ENCODE measurements at places on chromosomes 6 and 20.

DNA sequence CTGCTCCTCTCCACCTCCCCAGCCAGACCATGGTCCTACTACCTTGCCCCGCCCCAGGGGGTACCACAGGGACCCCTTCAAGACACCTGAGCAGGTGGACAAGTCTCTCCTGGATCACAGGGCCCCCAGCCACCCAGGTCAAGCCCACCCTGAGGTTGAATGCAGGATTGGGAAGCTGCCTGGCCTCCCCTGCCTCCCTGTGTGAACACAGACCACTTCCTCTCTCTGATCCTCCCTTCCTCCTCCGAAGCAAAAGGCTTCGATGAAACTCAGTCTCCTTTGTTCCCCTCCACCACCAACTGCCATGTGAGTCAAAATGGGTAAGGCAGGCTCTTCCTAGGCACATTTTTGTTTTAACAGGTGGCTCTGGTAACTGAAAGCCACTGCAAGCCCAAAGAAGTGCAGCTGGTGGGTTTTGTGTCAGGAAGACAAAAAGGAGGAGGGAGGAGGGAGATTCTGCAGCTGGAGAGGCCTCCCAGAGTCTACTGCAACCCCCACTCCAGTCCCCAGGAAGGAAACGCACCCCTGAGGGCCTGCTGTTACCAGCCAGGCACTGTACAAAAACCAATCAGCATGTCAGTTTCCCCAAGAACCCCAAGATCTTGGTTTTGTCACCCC is 5.4 kb downstream of the ADA start:
- no peak for DNase-seq

DNA sequence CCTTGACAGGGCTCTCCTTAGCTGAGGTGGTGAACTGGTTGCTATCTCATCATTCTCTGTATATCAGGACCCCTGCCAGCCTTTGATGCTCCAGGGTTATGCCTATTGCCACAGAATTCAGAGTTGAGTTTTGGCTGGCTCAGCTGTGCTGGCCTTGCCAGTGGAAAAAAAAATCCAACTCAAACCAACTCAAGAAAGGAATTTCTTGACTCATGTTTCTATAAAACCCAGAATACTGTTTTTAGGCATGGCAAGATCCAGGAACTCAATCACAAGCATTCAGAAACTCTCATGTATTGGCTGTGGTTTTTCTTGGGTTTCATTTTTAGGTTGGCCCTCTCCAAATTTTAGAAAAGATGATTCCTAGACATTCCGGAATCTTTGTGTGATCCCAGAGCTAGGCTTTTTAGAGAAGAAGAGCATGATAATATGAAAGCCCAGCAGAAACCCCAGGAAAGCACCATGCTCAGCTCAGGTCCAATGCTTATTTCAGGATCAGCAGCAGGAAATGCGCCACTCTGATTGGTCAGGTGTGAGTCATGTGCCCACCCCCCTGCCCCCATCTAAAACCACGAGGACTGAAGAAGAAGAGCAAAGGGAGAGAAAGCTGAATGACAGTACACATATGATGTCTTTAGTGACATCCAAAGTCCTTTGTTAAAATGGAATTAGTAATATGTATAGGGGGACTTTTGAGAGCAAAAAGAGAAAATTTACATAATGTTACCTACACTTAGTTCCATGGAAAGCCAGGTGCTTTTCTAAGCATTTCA is 122.9 kb downstream of the RNF144B start:
- no peak for DNase-seq

DNA sequence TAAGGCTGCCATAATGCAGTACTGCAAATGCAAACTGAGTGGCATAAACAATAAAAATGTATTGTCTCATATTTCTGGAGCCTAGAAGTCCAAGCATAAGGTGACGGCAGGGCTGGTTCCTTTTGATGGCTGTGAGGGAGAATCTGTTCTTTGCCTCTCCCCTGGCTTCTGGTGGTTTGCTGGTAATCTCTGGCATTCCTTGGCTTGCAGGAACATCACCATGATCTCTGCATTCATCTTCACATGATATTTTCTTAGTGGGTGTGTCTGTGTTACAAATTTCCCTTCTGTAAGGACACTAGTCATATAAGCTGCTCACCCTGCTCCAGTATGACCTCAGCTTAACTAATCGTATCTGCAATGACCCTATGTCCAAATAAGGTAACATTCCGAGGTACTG is 1104.2 kb upstream of the CITED2 start:
- no peak for DNase-seq

DNA sequence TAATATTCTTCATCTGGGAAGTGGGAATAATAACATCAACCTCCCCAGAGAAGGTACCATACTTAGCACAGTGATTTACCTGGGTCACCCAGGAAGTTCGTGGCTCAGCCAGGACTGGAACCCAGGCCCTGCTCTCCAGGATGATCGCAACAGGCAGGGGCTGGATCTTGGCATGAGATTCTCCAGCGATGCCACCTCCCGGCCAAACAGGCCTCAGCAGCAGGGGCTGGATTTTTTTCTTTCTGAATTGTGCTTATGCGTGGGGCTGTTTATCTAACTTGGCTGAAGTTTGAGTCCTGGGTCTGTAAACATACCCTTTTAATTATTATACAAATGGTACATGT is 129.5 kb upstream of the PTPN1 start:
- DNase-seq: no peak

GRCh38 chr6:44250067-44250717 is 3.3 kb downstream of the HSP90AB1 start:
- DNase-seq: no peak

GRCh38 chr6:97963193-97963592 is 680.2 kb upstream of the MMS22L start:
- no peak for DNase-seq

- no peak for DNase-seq
Observed at GRCh38 chr20:22414305-22414742, 170.0 kb downstream of the FOXA2 start.

DNA sequence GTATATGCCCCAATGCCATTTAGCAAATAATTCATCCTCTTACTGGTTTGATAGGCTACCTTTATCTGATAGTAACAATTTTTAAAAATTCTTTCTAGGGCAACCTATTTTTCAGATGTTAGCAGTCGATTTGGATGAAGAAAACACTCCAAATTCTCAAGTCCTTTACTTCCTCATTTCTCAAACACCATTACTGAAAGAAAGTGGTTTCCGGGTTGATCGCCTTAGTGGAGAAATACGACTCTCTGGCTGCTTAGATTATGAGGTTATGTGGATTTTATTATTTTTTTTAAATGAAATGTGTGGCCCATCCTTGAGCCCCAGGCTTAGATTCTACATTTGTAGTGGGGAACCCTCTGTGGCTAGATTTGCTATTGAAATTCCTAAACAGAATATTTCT is 26.3 kb downstream of the CDH26 start:
- DNase-seq: no peak

GRCh38 chr20:23624324-23624691 is 13.4 kb downstream of the CST3 start:
- DNase-seq: no peak

GRCh38 chr6:162576016-162576415 is 151.6 kb downstream of the PRKN start:
- DNase-seq: no peak

DNA sequence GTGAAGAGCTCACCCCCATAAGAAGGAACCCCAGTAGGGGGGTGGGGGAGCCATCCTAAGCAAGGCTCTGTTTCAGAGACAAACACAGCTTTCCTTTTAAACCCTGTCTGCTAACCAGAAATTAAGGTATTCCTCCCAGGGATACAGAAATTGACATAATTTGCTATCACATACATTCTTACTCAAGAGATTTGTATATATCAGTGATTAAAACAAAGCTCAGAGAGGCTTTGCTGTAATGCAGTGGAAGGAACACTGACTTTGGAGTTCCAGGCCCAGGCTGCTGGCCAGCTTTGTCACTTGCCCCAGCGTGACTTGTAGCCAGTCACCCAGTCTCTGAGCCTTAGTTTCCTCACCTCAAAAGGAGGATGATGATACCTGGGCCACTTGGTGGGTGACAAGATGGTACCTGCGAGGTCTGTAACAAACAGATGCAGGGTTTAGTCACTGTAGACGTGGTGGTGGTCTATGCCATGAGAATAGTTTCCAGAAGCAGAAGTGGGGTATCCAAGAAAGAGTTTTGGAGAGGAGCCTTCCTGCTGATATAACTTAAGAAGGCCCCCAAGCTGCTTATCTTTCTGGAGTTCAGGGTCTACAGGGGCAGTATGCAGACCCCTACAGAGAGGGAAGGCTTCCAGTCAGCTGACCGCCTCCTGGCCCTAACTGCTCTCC is 3.2 kb upstream of the FOXF2 start:
- no peak for DNase-seq

DNA sequence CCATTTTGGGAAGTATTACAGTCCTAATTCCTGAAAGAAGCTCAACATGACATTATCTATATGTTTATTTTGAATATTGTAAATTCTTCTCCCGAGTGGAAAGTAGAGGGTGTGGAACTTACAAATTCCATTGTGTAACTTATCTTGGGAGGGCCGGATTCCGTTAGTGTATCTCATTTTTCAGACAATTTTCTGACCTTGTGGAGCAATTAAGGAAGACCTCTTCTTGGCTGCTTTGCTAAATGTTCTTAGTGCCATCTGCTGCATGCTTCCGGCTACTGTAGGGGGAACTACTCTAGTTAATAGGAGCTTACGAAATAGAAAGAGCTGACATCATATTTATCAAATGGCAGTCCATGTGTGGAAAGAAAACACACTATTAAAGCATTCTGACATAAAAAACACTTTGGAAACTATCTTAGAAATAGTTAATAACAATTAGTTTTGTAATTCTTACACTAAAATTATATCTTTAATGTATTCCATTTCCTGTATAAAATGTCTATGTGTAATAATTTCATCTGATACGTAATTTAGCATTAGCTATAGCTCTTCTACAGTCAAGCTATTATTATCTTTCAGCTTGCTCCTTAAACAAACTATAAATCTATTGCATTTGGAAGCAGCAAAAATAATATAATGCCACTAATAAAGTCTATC is 41.5 kb upstream of the KCNQ5 start:
- DNase-seq: no peak

DNA sequence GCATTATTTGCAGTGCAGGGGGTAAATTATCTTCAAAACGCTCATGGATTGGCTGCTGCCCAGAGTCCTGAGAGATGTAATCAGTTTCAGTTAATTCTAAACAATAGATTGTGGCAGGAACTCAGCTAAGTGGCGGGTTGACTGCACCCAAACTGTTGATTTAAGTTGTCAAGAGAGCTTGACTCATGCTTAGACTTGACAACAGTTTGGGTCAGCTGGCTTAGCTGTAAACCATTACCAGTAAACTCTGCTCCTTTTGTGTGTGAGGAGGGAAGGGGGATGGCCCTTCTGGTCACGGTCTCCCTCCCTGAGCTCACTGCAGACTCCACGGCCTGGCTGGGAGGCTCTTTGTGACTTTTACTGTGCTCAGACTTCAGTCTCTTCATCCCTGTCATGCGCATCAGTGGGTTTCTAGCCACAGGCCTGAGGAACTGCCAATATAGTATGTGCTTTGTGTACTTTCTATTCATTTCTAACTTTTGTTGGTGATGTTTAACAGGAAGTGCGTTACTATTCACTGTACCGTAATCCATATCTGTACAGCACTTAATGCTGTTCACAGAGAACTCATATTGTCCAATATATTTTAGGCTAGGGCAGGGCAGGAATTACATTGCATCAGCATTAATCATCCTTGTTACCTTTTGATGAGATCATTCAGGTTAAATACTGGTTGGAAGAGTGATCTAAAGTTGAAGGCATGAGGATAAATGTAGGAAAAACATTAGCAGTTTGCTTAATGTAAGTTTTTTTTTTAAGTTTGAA is 488.3 kb downstream of the CDKAL1 start:
- DNase-seq: no peak

- DNase-seq: no peak
Observed at GRCh38 chr6:16832043-16832567, 70.8 kb upstream of the ATXN1 start.

DNA sequence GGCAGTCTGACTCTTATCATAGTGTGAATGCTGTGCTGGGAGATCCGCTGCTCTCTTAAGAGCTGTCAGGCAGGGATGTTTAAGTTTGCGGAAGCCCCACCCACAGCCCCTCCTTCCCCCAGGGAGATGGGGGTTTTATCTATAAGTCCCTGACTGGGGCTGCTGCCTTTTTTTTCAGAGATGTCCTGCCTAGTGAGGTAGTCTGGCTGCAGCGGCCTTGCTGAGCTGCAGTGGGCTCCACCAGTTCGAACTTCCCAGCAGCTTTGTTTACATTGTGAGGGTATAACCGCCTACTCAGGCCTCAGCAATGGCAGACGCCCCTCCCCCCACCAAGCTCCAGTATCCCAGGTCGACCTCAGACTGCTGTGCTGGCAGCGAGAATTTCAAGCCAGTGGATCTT is 75.7 kb upstream of the UST start:
- no peak for DNase-seq

- DNase-seq: no peak
Observed at GRCh38 chr6:79372757-79373156, 138.3 kb upstream of the HMGN3 start.

- no peak for DNase-seq
Observed at GRCh38 chr6:150667977-150668716, 68.5 kb downstream of the PLEKHG1 start.

GRCh38 chr6:2977799-2978590 is 6.6 kb upstream of the SERPINB6 start:
- DNase-seq: no peak

GRCh38 chr6:138188278-138188941 is 26.7 kb downstream of the ARFGEF3 start:
- DNase-seq: no peak

- no peak for DNase-seq
Observed at GRCh38 chr6:150143516-150144293, 861 bp downstream of the PPP1R14C start.

- DNase-seq: no peak
Observed at GRCh38 chr6:49336514-49337131, 126.4 kb downstream of the MMUT start.

- no peak for DNase-seq
Observed at GRCh38 chr6:164183556-164184123, 769.1 kb downstream of the QKI start.

GRCh38 chr6:134721060-134721405 is 228.9 kb downstream of the ALDH8A1 start:
- no peak for DNase-seq

DNA sequence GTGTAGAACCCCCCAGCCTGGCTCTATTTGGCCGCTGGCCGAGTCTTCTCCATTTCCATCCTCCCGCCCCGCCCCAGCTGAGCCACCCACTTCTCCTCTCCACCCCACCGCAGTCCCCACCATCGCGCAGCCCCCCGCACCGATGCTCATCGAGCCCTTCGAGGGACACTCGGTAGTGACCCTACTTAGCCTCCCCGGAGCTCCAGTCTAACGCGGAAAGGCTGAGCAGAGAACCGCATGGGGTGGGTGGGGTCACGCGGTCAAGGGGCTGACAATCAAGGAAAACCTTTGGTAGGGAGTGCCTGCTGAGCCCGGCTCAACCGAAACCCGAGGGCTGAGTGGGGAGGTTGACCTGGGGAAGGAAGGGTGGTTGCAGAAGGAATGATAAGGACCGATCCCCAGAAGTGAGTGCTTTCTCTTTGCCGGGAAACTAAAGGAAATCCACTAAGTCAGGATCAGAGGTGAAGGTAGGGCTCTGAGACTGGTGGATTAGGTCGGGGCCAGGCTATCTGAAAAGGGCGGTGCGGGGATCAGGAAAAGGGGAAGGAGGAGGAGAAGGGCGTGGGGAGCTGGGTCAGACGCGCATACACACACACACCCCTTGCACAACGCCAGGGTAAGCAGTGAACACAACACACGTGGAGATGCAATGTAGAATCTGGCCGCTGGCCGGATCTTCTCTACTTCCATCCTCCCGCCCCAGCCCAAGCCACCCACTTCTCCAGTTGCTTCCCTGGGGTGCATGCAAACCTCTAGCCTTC is 49.8 kb downstream of the CPXM1 start:
- no peak for DNase-seq

Data from activated naive CD4-positive, alpha-beta T cell treated with anti-CD3 and anti-CD28 coated beads, Interleukin-2, amount 50 U/mL, for 16 hours (primary cell).